ENCODE measurements at places on chromosomes 12 and 14. TPM values are rescaled to one million over a fixed set of nuclear protein-coding genes. Genes with fewer than 3 reads are reported as not detected.

DNA sequence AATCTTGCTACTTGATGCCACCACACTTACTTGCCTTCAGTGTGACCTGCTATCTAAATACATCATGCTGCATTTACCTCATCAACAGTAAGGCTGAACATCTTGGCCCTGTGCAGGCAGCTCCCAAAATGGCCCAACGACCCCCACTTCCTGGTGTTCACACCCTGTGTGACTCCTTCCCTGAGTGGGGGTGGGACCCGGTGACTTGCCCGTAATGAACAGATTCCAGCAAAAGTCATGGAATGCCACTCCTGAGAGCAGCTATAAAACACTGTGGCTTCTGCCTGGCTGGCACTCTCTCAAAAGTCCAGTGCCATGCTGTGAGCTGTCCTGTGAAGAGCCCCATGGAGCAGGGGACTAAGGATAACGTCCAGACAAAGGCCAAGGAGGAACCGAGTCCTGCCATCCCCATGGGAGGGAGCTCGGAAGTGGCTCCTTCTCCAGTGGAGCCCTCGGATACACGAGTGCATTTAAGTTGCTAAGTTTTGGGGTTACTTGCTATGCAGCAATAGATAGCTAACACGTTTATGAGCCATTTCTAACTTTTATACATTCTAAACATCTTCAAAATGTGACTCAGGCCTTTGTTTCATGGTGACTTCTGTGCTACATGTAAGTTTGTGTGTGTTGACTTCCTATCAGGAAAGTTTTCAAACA, 33.0 kb downstream of the P2RX2 start:
- DNase-seq = no peak

CBLN3 gene
- 0.24 TPM for total RNA-seq

GRCh38 chr12:90757957-90758356, 197.0 kb downstream of the CCER1 start:
- no peak for DNase-seq

- DNase-seq = no peak
Measured at GRCh38 chr12:108592033-108592909, 5.6 kb downstream of the TMEM119 start.

- no peak for DNase-seq
Measured at GRCh38 chr14:50521912-50522341, 10.4 kb downstream of the MAP4K5 start.

- DNase-seq = no peak
Measured at GRCh38 chr12:96456265-96456974, 33.0 kb upstream of the CFAP54 start.

DNA sequence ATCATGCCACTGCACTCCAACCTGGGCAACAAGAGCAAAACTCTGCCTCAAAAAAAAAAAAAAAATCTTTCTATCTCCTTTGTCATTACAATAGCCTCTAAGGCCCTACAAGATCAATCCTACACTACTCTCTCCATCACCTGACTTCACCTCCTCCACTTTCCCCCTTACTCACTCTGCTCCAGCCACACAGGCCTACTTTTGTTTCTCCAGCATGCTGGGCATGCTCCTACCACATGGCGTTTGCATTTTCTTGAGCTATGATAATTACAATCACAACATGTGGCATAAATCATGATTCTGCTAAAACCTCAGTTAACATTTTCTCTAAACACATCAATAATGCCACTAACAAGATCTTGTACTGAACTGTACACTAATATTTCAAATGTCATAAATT, 7.8 kb downstream of the PPP1R13B start:
- DNase-seq = no peak

GRCh38 chr12:126847005-126847629, 1419.9 kb upstream of the TMEM132C start:
- DNase-seq = no peak

GRCh38 chr14:54349713-54350112, 47.1 kb upstream of the CDKN3 start:
- no peak for DNase-seq

GRCh38 chr12:67774983-67775587, 126.5 kb downstream of the DYRK2 start:
- DNase-seq = no peak

DNA sequence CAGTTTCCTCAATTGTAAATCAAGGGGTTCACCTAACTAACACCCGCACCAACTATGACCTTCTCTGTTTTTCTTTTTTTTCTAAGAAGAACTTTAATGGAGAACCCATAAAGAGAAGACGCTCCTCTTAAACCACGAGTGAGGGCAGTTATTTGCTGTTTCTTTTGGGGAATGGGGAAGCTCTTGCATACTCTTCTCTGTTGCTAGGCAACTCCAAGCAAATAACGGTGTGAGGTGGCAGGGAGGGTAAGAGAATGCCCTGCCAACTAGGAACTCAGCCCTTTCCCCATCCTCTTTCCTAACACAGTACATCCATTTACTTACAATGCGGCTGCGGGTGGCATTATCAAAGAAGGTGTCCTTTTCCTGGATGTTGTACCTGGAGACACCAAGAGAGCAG, 114.9 kb downstream of the ANO2 start:
- DNase-seq = no peak

PZP gene
- total RNA-seq = not detected

DNA sequence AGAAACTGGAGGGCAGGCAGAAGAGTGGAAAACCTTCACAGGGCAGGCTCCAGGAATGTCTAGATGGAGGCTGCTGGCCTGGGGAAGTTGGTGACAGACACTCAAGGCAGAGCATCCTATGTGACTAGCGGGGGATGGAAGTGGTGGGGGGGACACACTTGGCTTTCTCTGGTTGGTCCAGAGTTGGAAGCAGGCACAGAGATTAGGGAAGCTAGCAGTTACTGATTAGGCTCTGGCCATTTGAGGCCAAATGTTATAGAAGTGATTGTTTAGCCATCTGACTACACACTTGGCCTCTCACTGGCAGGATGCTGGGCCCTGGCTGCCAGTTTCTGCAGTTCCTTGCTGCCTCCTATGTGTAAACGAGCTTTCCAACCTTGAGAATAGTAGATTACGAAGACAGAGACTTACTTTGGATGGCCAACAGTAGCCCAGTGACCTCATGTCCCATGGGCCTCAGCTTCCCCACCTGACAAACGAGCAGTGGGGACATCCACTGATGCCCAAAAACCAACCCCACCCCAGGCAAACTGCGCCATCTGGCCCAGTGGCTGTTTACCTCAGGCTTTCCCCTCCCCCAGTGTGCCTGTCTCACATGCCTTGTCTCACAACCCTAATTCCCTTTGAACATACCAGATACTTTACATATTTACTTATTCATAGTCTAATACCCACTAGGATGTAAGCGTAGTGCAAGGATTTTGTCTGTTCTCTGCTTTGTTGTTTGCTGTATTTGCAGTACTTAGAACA, 102.7 kb downstream of the PAPLN start:
- no peak for DNase-seq

GRCh38 chr12:40010899-40011774, 94.7 kb downstream of the SLC2A13 start:
- DNase-seq = peak; percentile 12

SYT1 gene
- total RNA-seq = not detected

GRCh38 chr12:26830783-26831551, 2.0 kb downstream of the ITPR2 start:
- DNase-seq = no peak

DNA sequence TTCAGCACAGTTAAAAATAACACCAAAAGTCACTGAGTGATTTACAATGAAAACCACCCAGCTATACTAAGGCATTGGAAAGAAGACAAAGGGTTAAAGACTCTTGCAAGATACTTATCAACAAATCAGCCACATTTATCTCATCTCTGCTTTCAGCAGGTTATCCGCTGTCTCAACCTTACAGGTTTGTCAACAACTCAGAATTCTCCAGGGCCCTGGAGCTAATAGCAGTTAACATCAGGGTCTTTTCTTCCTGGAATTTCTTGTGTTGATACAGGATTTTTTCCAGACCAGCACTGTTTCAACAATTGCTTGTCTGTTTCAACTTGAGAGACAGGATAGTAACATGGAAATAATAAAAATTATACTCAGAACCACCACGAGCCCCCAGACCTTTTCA, 3.5 kb downstream of the PKP2 start:
- DNase-seq = no peak

DNA sequence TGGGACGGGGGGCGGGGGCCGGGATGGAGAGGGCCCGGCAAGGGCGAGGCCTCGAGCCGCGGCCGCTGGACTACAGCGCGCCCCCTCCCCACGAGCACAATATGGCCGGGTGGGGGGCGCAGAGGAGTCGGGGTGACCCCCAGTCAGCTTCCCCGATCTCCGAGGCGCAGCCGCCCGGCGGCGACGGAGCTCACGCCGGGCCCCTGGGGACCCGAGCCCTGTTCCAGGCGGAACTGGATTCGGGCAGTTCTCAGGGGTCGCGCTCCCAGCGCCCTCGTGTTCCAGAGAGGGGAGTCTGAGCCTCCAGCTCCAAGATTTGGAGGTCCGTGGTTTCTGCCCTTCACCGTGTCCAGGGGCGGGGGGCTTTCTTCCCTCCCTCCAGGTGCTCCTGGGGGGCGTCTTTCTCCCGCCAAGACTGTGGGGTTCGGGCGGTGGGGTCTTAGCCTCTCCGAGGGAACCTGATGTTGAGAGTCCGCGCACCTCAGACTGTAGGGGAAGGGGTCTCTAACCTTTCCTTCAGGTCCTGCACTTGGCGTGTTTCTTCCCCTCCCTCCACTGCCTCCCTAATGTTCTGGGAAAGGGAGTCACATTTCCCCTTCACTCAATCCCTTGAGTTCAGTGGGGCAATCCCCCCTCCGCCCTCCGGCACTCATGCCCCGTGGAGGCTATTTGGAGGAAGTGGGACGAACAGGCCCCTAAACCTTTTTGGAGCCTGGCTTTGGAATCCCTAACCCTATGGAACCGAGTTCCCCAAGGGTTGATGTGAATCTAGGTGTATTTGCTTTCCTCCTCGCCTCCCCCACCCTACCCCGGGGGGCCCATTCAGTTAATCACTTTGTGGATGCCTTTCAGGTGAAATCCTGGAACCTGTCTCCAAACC, 584 bp downstream of the ACVR1B start:
- DNase-seq = peak; percentile 24

DNA sequence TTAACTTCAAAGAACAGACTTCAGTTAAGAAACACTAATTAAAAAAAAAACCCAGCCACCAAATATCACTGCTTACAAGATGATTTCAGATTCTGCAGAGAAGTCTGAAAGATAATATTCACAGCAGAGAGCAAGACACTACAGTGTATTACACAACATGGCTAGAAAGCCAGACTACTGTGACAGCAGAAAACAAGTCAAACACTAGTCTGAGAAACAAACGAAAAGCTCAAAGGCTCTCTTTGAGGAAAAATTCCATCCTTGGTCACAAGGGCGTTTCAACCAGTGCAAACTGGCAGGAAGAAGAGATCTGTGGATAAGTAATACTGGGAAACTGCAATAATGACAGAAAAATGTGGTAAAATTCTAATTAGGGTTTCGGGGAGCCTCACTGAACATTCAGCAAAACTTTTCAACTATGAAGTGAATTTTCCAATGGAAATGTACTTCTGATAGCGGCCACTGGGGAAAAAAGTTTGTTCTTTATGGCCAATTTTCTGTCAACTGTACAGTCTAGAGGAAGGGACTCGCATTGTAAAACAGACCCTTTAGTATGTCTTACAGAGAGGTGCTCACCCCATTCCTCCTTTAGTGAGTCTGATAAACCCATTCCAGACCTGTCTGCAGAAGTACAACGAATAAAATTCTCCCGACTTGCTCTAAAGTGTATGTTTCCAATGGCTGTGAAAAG, 50.4 kb downstream of the ACADS start:
- no peak for DNase-seq

GRCh38 chr12:82055391-82055790, 296.2 kb upstream of the PPFIA2 start:
- DNase-seq = no peak

GRCh38 chr12:26648584-26648983, 184.4 kb downstream of the ITPR2 start:
- no peak for DNase-seq

GRCh38 chr14:23416801-23417200, 8.7 kb upstream of the MYH6 start:
- no peak for DNase-seq

GRCh38 chr14:76456200-76456599, 80.3 kb downstream of the ESRRB start:
- no peak for DNase-seq

C12orf76 gene
- total RNA-seq = 8.3 TPM

GRCh38 chr12:122139941-122140340, 34.1 kb downstream of the IL31 start:
- no peak for DNase-seq

DNA sequence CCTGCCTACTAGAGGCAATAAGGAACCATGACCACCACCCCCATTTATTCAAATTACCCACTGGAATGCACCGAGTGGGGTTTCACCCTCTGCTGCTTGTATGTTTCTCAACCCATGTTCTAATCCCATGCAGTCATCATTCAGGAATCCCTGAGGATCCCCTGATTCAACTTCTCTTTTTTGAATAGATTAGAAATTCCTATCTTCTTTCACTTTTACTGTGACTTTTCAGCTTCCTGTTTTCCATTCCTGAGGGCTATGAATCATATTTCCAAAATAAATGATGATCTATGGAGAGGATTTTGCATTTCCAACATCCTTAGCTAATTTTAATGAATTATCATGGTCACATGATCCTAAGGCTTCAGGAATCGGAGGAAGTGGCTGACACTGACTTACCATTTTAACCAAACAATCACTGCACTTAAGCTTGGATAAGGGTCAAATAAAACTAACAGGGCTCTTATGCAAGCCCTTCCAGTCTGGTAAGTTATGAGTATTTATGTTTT, 19.4 kb upstream of the P2RX4 start:
- no peak for DNase-seq

GRCh38 chr12:49672301-49673217, 34.6 kb downstream of the FMNL3 start:
- no peak for DNase-seq

TARBP2 gene
- 6.8 TPM for total RNA-seq
